ENCODE measurements at places on chromosomes 4 and X.
A peak's percentile ranks its signal among the peaks of the same experiment; 100 is the strongest.

DNA sequence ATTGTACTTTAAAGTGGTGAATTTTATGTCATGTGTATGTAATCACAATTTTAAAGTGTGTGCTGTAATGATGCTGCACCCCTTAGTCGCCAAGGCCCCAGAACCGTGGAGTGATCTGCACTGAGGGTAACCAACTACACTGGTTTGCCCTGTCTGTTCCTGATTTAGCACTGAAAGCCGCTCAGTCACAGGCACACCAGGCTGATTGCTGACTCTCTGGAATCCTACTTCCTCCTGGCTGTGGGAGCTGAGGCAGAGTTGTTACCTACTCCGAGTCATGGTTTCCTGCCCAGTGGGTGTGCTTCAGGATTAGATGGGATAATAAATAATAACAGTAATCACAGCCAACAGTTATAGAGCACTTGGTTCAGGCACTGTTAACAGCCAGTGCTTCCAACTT, 645.4 kb downstream of the BCOR start:
- no peak for DNase-seq

DNA sequence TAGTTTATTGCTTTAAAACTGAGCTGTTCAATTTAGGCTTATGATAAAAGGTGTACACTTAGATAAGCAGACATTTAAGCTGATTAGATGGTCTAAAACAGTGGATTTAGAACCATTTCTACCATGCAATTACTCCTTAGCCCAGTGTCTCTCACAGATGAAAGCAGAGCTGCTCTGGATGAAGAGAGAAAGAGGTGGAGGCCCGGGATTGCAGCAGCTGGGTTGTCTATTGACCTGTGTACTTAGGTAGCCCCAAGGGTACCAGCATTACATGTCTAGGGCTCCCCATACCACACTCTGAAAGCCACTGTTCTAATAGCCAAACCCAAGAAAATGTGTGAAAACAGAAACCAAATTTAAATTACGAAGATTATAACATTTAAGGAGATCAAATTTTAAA, 86.0 kb upstream of the GIMD1 start:
- no peak for DNase-seq

GRCh38 chrX:3216581-3217180, 129.8 kb downstream of the MXRA5 start:
- DNase-seq, result no peak

- no peak for DNase-seq
Observed at GRCh38 chr4:7800410-7800809, 139.3 kb downstream of the AFAP1 start.

- DNase-seq, result no peak
Observed at GRCh38 chr4:7418131-7418943, 16.4 kb downstream of the PSAPL1 start.

- DNase-seq, result peak; percentile 11
Observed at GRCh38 chr4:140861359-140862176, 105.4 kb upstream of the TBC1D9 start.

- DNase-seq, result no peak
Observed at GRCh38 chrX:131747173-131747572, 203.3 kb downstream of the OR13H1 start.

GRCh38 chr4:118351851-118352827, 664 bp downstream of the PRSS12 start:
- no peak for DNase-seq

DNA sequence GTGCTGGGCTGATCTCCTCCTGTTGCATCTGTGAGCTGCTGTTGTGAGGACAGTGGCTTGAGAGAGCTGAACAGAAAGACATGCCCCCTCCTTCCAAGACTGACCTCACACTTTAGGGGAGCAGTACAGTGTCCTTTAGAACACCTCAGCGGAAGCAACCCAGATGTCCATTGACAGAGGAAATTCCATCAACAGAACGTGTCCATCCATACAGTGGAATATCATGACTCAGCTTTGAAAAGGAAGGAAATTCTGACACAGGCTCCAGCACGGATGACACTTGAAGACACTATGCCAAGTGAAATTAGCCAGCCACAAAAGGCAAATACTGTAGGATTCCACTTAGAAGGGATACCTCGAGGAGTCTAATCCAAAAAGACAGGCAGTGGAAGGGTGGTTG, 103.5 kb downstream of the GPR143 start:
- no peak for DNase-seq

DNA sequence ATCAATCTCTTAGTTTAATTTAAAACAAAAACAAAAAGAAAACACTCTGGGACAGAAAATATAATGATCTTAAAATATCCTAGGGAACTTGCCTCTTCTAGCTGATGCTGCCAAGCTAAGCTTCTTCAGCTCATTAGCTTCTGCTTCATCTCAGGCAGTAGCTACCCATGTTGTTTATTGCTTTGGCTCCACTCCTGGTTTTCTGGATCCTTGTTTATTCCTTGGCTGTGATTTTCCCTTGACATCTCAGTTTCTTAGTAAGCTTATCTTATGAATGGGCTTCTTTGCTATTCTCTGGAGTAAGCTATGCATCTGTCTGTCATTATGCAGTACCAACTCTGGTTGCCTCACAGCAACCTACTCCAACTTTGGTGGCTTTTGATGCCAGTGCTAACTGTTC, 5.1 kb upstream of the MTHFD2L start:
- no peak for DNase-seq

- DNase-seq, result no peak
Observed at GRCh38 chr4:153542131-153542530, 76.0 kb downstream of the TMEM131L start.

- DNase-seq, result no peak
Observed at GRCh38 chr4:14772388-14772787, 229.9 kb upstream of the CPEB2 start.

- no peak for DNase-seq
Observed at GRCh38 chrX:31356275-31357212, 284.7 kb upstream of the FTHL17 start.

DNA sequence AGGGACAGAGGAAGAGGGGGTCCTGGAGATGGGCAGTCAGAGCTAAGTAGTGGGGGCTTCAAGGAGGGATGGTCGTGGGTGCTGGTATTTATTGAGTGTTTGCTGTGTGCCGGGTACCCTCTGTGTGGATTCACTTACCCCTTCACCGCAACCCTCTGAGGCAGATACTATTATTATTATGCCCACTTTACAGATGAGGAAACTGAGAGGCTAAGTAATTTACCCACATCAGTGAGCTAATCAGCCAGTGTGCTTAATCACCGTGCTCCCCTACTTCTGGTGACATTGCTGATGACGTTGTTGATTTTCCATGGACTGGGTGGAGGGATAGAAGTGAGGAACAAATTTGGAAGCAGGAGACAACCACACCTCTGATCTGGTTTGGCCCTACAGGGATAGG, 4.1 kb upstream of the KIAA0232 start:
- no peak for DNase-seq

DNA sequence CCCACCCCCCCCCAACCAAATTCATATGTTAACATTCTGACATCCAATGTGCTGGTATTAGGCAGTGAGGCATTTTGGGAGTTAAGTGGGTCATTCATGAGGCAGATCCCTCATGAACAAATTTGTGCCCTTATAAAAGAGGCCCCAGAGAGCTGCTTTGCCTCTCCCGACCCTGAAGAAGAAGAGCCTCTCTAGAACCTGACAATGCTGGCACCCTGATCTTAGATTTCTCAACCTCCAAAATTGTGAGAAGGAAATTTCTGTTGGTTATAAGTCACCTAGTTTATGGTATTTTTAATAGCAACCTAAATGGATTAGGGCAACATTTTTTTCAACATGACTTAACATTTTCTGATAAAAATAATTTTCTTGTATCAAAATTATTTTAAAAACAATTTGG, 296.3 kb downstream of the CFAP299 start:
- no peak for DNase-seq

DNA sequence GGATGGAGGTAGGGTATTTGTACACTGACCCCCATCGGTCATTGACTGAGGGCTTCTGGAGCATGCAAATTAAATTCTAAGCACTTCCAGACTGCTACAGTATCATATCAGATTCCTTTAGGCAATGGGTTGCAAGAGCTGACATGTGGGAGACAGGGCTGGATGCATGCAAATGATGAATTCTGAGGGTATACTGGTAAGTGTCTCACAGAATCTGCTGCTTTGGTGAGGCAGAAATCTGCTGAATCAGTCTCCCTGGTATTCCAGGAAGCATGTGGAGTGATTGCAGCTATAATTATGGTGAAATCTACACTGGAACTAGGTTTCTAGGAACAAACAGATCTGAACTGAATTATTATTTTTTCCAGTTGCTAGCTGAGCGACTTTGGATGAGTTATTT, 684.9 kb upstream of the MAGEB2 start:
- DNase-seq, result no peak

GRCh38 chrX:76279007-76279406, 106.1 kb downstream of the PBDC1 start:
- no peak for DNase-seq

Measured in bone marrow (tissue), 2 donors.